ENCODE measurements at places on chromosomes 3 and 15. TPM values are rescaled to one million over a fixed set of nuclear protein-coding genes. Genes with fewer than 3 reads are reported as not detected.

Gene CCDC33
- polyA plus RNA-seq: 0.86 TPM

Gene GOLGA6L10
- 0.65 TPM for polyA plus RNA-seq

- no peaks in the 10 kb centered on the region for H3K27me3 ChIP-seq
- no peak for DNase-seq
- no peak overlapping the region for H3K27ac ChIP-seq
- no peaks in the 10 kb centered on the region for H3K36me3 ChIP-seq
These were observed 86.4 kb upstream of the ARRDC4 start for GRCh38 chr15:97874139-97874538.

- H3K4me1 ChIP-seq: no peaks in the 10 kb centered on the region
- no peak overlapping the region for H3K4me3 ChIP-seq
These were observed 55.0 kb downstream of the RORA start for GRCh38 chr15:61173899-61174689.

Gene SLC28A2
- 0.29 TPM for polyA plus RNA-seq

Gene CYP1A2
- polyA plus RNA-seq: 0.17 TPM

Gene C3orf20
- not detected for polyA plus RNA-seq

Gene CCDC39
- not detected for polyA plus RNA-seq
